ENCODE measurements at places on chromosomes 6 and 20.

DNA sequence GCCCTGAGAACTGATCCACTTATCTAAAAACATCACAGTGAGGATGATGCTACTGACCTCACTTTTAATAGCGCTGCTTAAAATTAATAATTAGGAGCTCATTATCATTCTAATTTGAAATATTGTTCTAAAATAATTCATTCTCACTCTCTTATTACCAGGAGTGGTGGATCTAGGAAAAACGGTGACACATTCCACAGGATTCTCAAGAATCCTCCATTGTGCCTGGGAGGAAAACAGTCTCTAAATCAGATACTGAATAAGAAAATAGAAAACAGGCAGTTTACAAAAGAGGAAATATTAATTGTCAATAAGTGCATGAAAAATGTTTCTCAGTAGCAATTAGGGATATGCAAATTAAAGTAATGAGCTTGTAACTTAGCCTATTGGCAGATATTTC is 187.4 kb downstream of the TENT5A start:
- DNase-seq: no peak

GRCh38 chr6:146292506-146292905 is 251.1 kb upstream of the RAB32 start:
- DNase-seq: no peak

DNA sequence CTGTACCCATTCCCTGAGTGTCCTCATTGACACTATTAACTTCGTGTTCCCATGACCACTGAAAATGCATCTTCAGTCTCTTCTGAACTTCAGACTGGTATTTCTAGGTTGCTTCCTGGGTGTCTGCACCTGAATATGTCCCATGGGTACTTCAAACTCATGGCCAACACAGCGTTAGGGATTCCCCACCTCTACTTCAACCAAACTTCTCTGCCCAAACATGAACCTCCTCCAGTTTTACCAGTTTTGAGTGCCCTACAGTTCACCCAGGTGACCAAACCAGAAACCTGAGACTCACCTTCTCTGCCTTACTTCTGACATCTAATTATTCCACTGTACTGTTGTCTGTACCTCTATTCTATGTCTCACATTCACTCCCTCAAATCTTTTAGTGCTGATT is 99.5 kb upstream of the SUPT3H start:
- DNase-seq: no peak

GRCh38 chr6:158109748-158110147 is 58.3 kb downstream of the SERAC1 start:
- DNase-seq: no peak

GRCh38 chr20:52454660-52455059 is 263.1 kb upstream of the ZFP64 start:
- DNase-seq: no peak

DNA sequence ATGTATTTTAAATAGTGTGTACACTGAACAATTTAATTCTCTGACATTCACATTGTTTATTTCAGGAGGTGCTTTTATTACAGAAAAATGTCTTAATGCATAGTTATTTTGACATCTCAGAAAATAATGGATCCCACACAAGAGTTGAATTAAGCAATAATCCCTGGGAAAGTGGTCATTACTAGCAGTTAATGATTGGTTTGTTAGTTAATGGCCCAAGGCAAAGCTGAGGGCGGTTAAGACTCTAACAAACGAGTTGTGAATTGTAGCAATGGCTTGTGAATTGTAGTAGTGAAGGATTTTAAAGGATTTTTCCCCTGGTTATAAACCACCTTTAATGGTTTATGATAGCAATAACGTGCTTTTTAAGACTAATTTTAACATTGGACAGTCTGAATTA is 1316.0 kb upstream of the GJE1 start:
- DNase-seq: no peak

- DNase-seq: no peak
Observed at GRCh38 chr20:52104546-52105441, 86.8 kb downstream of the ZFP64 start.

GRCh38 chr6:7184502-7184901 is 76.7 kb downstream of the RREB1 start:
- DNase-seq: no peak

DNA sequence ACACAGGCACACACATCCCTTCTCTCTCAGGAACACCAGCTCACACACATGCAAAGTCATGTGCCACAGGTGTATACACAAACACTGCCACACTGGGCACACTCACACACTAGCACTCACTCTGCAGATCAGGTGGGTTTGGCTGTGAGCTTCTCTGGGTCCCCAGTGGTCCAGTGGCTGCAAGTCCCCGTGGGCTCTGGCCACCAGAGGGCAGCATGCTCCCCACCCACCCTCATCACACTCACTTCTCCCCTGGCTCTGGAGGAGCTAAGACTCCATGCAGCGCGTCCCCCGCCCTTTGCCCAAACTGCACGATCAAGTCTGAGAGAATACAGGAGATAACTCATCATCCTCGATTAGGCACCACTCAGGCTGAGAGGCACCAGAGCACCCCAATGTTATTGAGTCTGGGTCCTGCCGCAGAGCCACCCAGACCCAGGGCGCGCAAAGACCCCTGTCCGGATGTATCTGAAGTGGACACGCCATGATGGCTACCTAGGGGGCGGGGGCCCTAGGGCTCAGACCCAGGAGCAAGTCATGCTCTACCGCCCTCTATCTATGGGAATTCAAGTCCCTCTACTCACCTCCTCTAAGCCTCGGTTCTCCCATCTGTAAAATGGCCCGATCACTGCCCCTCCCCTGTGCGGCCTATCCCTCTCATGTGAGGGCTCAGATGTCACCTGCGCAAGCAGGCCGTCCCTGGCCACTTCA is 90.5 kb downstream of the GRM4 start:
- peak; percentile 36 for DNase-seq

GRCh38 chr6:167210375-167211294 is 52.9 kb upstream of the GPR31 start:
- no peak for DNase-seq

DNA sequence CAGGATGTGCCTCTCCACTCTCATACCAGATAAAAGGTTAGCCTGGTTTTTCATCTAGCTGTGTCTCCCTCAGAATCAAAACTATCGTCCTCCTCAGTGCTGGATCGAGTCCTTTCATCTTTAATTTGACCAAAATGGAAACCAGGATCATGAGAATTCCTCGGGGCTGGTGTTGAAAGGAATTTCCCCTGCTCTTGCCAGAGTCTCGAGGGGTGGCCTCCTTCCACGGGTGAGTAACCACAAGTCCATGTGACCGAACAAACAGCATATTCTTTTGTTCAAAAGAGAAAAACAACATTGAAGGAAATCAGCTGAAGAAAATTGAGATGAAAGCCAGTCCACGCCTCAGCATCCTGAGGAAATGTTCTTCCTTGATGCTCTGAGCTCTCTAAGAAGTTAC is 165.9 kb upstream of the CDYL start:
- DNase-seq: no peak

GRCh38 chr6:41774841-41775240 is 4.9 kb downstream of the FRS3 start:
- no peak for DNase-seq

DNA sequence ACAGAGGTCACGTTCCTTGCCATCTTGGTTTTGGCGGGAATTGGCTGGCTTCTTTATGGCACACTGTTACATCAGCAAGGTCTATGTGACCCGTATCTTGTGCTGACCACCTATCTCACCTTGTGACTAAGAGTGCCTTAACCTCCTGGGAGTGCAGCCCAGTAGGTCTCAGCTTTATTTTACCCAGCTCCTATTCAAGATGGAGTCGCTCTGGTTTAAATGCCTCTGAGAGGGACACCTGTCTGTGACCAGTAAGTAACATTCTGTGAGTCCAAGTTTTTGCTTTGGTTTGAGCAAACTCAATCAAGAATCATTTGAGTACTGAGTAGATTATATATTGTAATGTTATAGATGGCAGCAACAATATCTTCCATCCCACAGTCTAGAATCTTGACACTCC is 85.0 kb downstream of the BMP2 start:
- DNase-seq: no peak

All from stimulated activated CD4-positive, alpha-beta T cell treated with anti-CD3 and anti-CD28 coated beads, Interleukin-12 subunit alpha, Interleukin-12 subunit beta, amount 100 ng/mL, for 48 hours (primary cell).